Stimulated activated CD8-positive, alpha-beta memory T cell treated with anti-CD3 and anti-CD28 coated beads, Interleukin-7, amount 100 ng/mL, for 24 hours (primary cell): ENCODE measurements at places on chromosomes 5 and 9.

GRCh38 chr9:129542741-129543140 is 78.2 kb downstream of the C9orf50 start:
- no peak for DNase-seq

- DNase-seq: no peak
Observed at GRCh38 chr9:643966-644365, 197.5 kb upstream of the DMRT1 start.

- no peak for DNase-seq
Observed at GRCh38 chr9:125990186-125990792, 243.1 kb downstream of the PBX3 start.

DNA sequence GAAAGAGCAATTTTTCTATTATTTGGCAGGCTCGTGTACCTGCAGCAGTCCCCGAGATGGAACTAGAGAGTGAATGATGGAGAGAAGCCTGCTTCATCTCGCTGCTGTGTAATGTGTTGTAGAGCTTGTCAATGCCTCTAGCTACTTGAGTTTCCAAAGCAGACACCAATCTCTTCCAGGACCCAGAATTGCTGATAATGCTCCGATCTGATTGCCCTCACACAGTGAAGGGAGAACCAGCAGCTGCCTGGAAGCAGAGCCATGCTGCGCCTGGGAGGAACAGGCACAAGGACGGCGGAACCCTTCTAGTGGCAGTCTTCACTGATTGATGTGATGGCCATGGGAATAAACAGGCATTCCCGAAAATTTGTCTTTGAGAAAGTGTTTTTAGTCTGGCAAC is 288.0 kb downstream of the ICE1 start:
- no peak for DNase-seq

DNA sequence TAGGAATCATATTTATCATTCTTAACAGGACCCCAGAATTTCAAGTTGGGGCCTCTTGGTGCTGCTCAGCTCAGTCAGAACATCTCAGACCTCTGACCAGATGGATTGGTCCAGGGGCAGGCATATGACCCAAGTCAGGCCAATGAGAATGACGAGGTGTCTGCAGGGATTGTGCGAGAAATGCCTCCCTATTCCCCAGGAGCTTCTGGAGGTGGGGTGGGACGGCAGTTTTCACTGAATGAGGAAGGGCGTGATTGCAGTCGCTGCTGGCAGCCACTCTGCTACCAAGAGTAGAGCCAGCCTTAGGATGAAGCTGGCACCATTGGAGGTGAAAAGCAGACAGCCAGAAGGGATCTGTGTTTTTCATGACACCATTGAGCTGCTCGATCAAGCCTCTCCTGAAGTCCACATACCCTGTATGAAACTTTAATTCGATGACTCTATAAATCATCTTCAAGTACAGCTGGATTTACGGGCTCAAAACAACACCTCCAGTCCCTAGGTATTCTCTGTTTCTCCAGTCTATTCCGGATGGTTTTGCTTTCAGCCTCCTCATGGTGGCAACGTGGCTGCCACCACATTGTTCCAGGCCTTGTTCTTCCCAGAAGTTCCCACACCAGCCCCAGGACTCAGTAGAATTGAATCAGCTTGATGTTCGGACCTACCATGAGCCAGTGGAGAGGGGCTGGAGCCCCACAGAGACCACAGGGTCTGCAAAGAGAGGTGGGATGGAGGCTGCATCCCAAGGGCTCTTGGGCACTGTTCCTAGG is 70.2 kb upstream of the ADAMTS2 start:
- DNase-seq: no peak

GRCh38 chr5:73605223-73606087 is 20.5 kb upstream of the ARHGEF28 start:
- no peak for DNase-seq

GRCh38 chr9:109289186-109289585 is 31.7 kb downstream of the EPB41L4B start:
- DNase-seq: no peak
